ENCODE measurements at places on chromosomes 1 and 21. TPM values are rescaled to one million over a fixed set of nuclear protein-coding genes. Genes with fewer than 3 reads are reported as not detected.

OR2T29 gene
- total RNA-seq = not detected

CD48 gene
- not detected for total RNA-seq

CELA2B gene
- not detected for total RNA-seq

PLXNA2 gene
- 23.6 TPM for total RNA-seq

RGS8 gene
- not detected for total RNA-seq

TSPAN2 gene
- total RNA-seq = 0.28 TPM

SMIM1 gene
- total RNA-seq = 0.79 TPM

OR2T33 gene
- total RNA-seq = not detected

FAM43B gene
- total RNA-seq = not detected

CASQ2 gene
- total RNA-seq = not detected

RGS1 gene
- total RNA-seq = not detected

S100A7 gene
- total RNA-seq = 0.42 TPM

CYP2J2 gene
- total RNA-seq = 3.0 TPM

HAPLN2 gene
- total RNA-seq = not detected

ADORA1 gene
- total RNA-seq = 0.09 TPM

DNM3 gene
- 2.0 TPM for total RNA-seq

SLC2A5 gene
- total RNA-seq = 0.42 TPM

KLHL12 gene
- 16.4 TPM for total RNA-seq

ST6GALNAC5 gene
- total RNA-seq = 0.60 TPM

HES5 gene
- total RNA-seq = 17.2 TPM

LIN28A gene
- not detected for total RNA-seq

OXCT2 gene
- 1.1 TPM for total RNA-seq

IGSF21 gene
- not detected for total RNA-seq

OR2L13 gene
- total RNA-seq = not detected

ATP1A4 gene
- total RNA-seq = not detected

COL24A1 gene
- total RNA-seq = not detected

TSNAX gene
- total RNA-seq = 20.3 TPM

FOXD2 gene
- 0.14 TPM for total RNA-seq

ATP6V1G3 gene
- not detected for total RNA-seq

CRP gene
- total RNA-seq = not detected

C2CD2 gene
- total RNA-seq = 8.5 TPM

BMP8B gene
- under 0.01 TPM for total RNA-seq

NBPF6 gene
- not detected for total RNA-seq

HFM1 gene
- total RNA-seq = 0.07 TPM

FAM151A gene
- not detected for total RNA-seq

SHE gene
- not detected for total RNA-seq

CFAP74 gene
- total RNA-seq = not detected

B4GALT2 gene
- 86.7 TPM for total RNA-seq

MPL gene
- total RNA-seq = not detected

CFAP126 gene
- total RNA-seq = not detected

SLAMF8 gene
- total RNA-seq = not detected

KRTAP21-1 gene
- not detected for total RNA-seq

KCNJ9 gene
- not detected for total RNA-seq

RASAL2 gene
- 19.8 TPM for total RNA-seq

TSTD1 gene
- 112 TPM for total RNA-seq

PGLYRP4 gene
- 3.5 TPM for total RNA-seq

FAM72D gene
- total RNA-seq = 2.0 TPM

PALMD gene
- 13.6 TPM for total RNA-seq

CLDN17 gene
- total RNA-seq = 0.56 TPM

LRRC38 gene
- total RNA-seq = not detected

GSTM1 gene
- total RNA-seq = 10.8 TPM
